ENCODE measurements at places on chromosomes 11 and 22. TPM values are rescaled to one million over a fixed set of nuclear protein-coding genes. Genes with fewer than 3 reads are reported as not detected.

DNA sequence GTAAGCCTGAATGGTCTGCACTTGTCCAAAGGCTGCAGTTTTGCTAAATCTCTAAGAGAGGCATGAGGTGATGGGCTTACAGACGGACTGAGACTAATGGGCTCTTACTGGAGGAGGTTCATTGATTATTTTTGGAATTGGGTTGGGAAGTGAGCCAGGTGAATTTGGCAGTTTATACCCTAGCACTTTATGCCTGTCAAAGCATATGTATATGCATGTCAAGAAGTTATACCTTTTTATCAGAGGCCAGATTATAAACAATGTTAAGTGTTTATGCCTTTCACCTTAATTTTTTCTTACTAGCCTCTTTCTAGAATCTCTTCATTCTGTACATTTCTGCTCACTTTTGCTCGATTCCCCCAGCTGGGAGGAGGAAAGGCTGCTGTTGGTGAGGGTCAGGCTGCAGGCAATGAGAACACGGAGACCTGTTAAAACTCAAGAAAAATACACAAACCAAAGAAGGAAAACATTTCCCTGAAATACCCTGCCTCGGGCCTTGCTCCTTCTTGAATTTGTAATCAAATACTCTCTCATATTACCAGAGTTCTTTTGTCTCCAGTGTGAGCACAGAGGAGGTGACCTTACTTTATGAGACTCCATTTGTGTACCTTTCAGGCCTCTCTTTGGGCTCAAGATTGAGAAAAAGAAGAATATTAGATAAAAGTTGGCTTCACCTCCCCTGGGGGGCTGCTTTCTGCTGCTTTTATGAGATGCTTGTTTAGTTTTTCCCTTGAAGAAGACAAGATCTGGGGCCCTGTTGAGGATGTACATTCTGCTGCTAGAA, 19.6 kb downstream of the NAT10 start:
- no peak overlapping the region for H3K4me3 ChIP-seq
- H3K27me3 ChIP-seq, result no peaks in the 10 kb centered on the region
- H3K4me1 ChIP-seq, result no peaks in the 10 kb centered on the region
- no peak overlapping the region for H3K27ac ChIP-seq
- peaks cover 79% of the 10 kb centered on the region for H3K36me3 ChIP-seq

DNA sequence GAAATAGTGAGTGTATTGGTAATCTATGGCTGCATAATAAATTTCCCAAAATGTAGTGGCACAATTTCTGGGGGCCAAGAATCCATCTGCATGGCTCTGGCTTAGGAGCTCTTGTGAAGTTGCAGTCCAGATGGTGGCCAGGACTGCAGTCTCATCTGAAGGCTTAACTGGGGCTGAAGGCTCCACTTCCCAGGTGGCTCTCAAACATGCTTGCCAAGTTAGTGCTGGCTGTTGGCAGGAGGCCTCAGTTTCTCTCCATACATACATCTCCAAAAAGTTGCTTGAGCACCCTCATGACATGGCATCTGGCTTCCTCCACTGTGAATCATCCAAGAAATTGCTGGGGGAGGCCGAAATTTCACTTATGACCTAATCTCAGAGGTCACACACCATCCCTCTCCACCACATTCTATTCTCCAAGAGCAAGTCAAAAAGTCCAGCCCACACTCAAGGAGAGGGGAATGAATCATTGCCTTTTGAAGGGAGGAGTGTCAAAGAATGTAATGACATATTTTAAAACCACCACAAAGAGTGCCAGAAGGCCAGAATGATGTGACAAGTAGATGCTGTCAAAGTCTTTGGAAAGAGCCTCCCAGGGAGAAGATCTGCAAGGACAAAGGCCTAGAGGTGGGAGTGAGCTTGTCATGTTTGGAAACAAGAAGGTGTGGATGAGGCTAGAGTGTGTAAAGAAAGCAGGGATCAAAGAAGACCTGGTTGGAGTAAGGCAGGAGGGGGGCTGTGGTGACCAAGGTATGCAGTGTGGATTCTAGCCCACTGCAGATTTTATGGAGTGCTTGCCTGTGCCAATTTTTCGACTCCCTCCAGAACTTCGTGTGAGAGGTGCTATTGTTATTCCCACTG, 566.2 kb downstream of the MIAT start:
- H3K27ac ChIP-seq, result no peak overlapping the region
- H3K4me1 ChIP-seq, result no peaks in the 10 kb centered on the region
- H3K27me3 ChIP-seq, result peaks cover 10% of the 10 kb centered on the region
- H3K4me3 ChIP-seq, result no peak overlapping the region

DNA sequence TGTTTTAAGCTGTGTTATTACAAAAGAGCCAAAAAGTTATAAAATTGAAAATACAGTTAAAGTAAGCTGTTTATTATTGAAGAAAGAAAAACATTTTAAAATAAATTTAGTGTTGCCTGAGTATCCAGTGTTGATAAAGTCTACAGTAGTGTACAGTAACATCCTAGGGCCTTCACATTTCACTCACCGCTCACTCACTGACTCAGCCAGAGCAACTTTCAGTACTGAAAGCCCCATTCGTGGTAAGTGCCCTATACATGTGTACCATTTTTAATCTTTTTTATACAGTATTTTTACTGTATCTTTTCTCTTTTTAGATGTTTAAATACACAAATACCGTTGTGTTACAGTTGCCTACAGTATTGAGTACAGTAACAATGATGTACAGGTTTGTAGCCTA, 35.0 kb downstream of the POLD3 start:
- no peaks in the 10 kb centered on the region for H3K4me1 ChIP-seq
- peaks cover 35% of the 10 kb centered on the region for H3K36me3 ChIP-seq
- H3K4me3 ChIP-seq, result no peak overlapping the region

GRCh38 chr11:1564535-1565172, 7.4 kb downstream of the DUSP8 start:
- no peaks in the 10 kb centered on the region for H3K36me3 ChIP-seq
- no peak overlapping the region for H3K27ac ChIP-seq
- peaks cover 10% of the 10 kb centered on the region for H3K4me1 ChIP-seq
- no peaks in the 10 kb centered on the region for H3K27me3 ChIP-seq
- no peak overlapping the region for H3K4me3 ChIP-seq

GRCh38 chr11:1827931-1828330, 6.9 kb upstream of the SYT8 start:
- no peak overlapping the region for H3K27ac ChIP-seq
- no peak for DNase-seq
- peaks cover 14% of the 10 kb centered on the region for H3K27me3 ChIP-seq
- H3K36me3 ChIP-seq, result no peaks in the 10 kb centered on the region

The OR8D4 gene
- not detected for total RNA-seq

The GLB1L3 gene
- total RNA-seq, result 1.3 TPM

Measured in CD4-positive, alpha-beta T cell (primary cell).